ENCODE measurements at places on chromosomes 4 and X.

- no peak for DNase-seq
Measured at GRCh38 chr4:129064717-129065116, 28.6 kb downstream of the SCLT1 start.

- no peak for DNase-seq
Measured at GRCh38 chr4:63619771-63620170, 789.5 kb downstream of the TECRL start.

DNA sequence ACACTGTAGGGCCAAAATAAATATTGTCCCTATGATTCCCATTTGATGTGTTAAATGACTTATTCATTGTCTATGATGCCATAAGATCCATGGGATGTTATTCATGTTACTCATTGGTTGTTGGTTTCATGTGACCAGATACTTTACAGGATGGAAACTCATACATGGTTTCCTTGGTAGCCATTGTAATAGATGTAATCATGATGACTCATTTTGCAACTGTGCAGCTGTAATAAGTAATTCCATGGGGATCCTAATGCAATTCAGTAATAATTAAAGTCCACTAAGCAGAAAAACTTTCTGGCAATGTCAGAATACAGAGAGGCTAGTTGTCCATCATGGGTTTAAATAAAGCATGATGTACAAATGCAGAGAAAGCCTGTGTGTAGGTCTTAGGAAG lies 389.7 kb upstream of the NR3C2 start:
- DNase-seq = no peak

DNA sequence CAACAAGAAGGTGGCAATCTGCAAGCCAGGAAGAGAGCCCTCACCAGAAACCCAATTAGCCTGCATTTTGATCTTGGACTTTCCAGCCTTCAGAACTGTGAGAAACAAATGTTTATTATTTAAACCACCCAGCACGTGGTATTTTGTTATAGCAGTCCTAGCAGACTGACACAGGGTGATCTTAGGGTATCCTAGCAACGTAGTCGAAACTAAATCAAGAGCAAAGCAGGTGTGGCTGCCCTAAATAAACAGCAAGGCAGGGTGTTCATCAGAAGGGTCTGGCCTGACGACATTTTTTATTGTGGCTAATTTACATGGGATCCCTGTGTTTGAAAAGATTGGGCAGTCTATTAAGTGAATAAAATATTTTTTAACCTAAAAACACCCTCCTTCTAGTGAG lies 198.8 kb downstream of the VEGFC start:
- no peak for DNase-seq

DNA sequence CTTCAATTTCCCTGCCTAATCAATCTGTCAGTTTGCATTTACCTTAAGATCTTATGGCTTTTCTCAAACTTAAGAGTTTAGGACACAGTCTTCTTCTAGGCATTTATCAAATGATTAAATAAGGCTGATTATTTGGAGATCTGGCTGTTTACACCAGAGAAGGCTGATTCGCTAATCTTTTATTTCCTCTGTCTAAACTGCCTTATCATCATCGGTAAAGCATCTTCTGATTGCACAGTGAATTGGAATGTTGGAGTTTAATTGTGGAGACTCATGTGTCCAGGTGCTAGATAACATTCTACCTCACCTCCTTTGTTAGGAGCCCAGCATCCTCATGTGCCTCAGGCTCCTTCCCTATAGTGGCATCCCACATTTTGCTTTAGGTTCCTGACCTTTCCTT lies 100.3 kb upstream of the DDIT4L start:
- DNase-seq = no peak

DNA sequence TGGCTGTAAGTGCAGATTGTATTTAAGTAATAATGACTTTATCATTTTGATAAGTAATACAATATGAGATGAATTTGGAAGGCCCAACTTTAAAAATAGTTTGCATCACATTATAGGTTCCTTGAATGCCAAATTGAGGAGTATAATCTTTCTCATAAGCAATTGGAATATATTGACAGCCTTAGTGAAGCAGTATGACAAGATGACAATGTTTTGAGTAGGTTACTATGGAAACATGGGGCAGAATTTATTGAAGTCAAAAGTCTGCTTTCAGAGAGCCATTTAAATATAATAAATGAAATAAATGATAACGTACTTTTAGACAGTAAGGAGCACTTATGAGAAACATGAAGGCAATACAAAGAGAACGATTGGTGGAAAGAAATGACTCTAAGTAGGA lies 776.4 kb downstream of the TECRL start:
- DNase-seq = no peak

DNA sequence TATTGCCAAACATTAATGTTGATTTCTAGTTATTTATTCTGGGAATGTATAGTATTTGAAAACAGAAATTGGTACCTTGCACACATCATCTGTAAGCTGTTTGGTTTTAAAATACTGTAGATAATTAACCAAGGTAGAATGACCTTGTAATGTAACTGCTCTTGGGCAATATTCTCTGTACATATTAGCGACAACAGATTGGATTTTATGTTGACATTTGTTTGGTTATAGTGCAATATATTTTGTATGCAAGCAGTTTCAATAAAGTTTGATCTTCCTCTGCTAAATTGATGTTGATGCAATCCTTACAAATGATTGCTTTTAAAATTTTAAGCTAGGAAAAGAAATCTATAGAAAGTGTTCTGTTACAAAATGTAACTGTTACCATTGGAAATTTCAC lies 30.8 kb upstream of the FMR1NB start:
- no peak for DNase-seq

DNA sequence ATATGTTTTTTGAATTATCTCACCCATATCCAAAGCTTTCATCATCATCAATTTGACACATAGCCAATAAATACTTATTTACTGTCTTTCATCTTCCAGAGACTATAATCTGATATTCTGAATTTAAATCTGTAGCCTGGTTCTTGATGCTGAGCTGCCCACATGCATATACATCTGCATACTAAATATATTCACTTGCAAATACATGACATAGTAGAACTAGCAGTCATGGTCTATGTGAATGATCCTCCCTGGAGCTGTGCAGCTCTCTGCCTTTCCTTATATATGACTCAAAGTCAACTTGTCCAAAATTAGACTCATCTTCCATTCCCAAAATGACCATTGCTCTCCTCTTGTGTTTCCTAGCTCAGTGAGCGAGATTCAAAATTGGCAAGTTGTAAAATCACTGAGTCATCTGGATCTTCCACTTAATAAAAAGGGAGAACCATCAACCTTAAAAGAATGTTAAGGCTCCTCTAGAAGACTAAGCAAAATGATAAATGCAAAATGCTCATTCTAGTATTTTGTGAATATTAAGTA lies 448.2 kb downstream of the PPARGC1A start:
- DNase-seq = no peak

DNA sequence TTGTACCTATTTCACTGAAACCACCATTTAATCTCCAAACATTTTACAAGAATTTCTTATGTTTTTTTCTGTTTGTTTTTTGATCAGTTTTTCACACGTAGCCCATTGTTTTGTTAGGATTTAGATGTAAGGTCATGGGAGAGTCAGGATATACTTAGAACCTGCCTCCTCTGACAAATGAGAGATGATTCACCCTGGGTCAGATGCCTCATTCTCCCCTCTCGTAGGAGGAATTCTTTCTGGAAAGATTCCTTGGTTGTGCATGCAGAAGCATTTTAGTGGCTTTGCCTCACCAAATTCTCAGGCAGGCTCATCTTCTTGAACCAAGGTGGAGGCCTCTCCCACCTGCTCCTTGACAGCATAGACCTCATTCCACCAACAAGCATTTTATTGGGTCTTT lies 599.3 kb downstream of the SPRY1 start:
- DNase-seq = no peak

DNA sequence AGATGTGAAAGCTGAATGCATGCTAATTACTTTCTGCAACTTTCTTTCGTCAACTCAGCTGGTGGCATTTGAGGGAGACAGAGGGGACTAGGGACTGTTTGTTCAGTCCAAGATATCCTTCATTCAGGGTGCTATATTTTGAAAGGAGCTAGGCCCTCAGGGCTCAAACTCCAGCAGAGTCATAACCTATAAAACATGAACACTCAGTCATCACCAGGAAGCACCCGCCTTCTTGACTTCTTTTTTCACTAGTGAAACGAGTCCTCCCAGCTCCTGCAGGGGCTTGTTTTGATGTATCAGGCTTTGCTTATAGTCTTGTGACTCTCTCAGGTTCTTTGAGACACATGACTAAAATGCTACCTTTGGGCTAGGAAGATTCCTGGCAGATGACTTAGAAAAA lies 230.6 kb downstream of the PCDH7 start:
- peak; percentile 57 for DNase-seq

DNA sequence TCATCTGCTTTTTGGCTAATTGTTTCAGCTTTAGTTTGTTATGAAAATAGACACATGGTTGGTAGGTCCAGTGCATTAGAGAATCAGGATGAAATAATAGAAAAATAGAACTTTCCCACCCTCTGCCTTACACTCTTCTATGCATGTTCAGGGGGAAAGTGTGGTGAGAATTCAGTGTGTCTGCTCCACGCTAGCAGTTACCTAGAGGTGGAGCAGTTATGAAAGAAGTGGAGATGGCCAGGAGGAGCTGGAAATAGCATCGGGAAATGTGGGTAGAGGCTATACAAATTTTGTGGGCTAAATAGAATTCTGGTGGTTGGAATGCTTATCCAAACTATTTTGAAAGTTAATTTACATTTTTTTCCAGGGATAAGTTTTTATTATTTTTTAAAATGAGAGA lies 91.4 kb upstream of the MAD2L1 start:
- no peak for DNase-seq

- no peak for DNase-seq
Measured at GRCh38 chrX:52363247-52363883, 5.5 kb upstream of the XAGE2 start.

DNA sequence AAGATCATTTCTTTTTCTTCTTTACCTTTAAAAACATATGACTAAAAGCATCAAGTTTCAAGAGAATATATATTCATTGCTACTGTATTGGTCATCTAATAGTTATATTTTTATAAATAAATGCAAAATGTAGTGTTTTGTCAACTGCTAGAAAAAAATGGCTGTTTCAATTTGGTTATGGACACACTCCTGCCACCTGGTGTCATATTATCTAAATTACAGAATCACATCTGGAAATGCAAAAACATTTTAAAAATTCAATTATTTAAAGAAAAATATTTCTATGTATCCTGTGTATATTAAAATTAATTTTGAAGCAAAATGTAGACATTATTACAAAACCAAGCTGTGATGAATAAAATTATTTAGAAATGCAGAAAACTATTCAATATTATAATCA lies 329.4 kb upstream of the PCDH18 start:
- no peak for DNase-seq

DNA sequence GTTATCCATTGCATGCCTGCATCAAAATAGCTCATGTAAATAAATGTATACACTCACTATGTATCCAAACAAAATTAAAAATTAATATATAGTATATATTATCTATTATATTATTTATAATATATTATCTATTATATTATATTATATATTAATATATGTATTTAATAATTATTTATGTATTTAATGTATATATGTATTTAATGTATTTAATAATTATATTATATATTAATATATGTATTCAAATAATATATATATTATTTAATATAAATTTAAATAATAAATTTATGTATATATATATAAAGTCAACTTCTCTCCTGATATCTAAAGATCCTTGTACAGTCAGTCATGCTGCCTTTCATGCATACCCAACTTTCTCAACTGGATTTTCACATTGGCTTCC lies 82.4 kb downstream of the GPM6A start:
- DNase-seq = no peak

- no peak for DNase-seq
Measured at GRCh38 chr4:10441512-10441911, 15.7 kb downstream of the ZNF518B start.

- DNase-seq = no peak
Measured at GRCh38 chr4:41731569-41732126, 16.9 kb downstream of the PHOX2B start.
